ENCODE measurements at places on chromosomes 4 and X. TPM values are rescaled to one million over a fixed set of nuclear protein-coding genes. Genes with fewer than 3 reads are reported as not detected.
A peak's percentile ranks its signal among the peaks of the same experiment; 100 is the strongest.

MTNR1A gene
- total RNA-seq = not detected

SCD5 gene
- 0.63 TPM for total RNA-seq

LINC00632 gene
- total RNA-seq = 5.8 TPM

KIF4A gene
- total RNA-seq = 19.4 TPM

CYTL1 gene
- not detected for total RNA-seq

DNA sequence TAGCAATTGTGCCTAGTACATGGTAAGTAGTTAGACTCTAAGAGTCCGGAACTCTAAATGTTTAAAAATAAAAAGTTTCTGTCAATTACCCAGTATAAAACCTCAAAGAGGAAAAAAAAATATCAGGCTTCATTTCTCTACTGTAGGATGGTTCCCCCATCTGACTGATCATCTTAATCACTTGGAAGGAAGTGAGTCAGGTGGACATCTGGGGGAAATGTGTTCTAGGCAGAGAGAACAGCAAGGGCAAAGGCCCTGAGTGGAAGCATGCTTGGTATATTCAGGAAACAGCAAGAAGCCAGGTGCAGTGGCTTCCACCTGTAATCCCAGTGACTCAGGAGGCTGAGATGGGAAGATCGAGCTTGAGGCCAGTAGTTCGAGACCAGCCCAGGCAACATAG, 2.9 kb upstream of the EIF1AX start:
- peaks cover 18% of the 10 kb centered on the region for H3K36me3 ChIP-seq
- no peaks in the 10 kb centered on the region for H3K27me3 ChIP-seq
- peak overlapping the region; percentile 29 for H3K27ac ChIP-seq
- H3K4me1 ChIP-seq = peaks cover 13% of the 10 kb centered on the region
- no peak for DNase-seq

- H3K4me1 ChIP-seq = peaks cover 49% of the 10 kb centered on the region
- DNase-seq = peak; percentile 70
- H3K4me3 ChIP-seq = peak overlapping the region; percentile 95
- peaks cover 49% of the 10 kb centered on the region for H3K36me3 ChIP-seq
- H3K27me3 ChIP-seq = no peaks in the 10 kb centered on the region
- H3K27ac ChIP-seq = peak overlapping the region; percentile 99
These were observed 792 bp downstream of the PPID start for GRCh38 chr4:158722291-158722916.

DNA sequence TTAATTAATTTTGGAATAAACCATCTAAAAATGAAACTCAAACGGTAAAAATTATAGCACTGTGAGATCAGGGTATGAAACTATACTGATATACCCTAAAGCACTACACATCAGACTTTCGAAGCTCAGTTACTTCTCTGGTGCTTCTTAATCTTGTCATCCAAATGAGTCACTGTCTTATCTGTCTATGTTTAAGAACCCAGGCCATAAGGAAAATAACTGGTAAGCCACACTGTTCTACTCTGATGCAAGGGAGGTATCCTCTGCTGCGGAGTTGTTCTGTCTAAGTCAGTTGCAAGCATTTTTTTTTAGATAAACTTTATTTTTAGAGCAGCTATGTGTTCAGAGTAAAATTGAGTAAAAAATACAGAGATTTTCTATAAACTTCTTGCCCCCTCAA, 830.8 kb upstream of the POU3F4 start:
- no peak overlapping the region for H3K4me3 ChIP-seq
- no peak overlapping the region for H3K27ac ChIP-seq
- no peaks in the 10 kb centered on the region for H3K27me3 ChIP-seq
- no peak for DNase-seq

- H3K27ac ChIP-seq = no peak overlapping the region
- H3K4me1 ChIP-seq = peaks cover 5% of the 10 kb centered on the region
- H3K4me3 ChIP-seq = no peak overlapping the region
- no peak for DNase-seq
These were observed 99.1 kb upstream of the TLR2 start for GRCh38 chr4:153585026-153585425.

DNA sequence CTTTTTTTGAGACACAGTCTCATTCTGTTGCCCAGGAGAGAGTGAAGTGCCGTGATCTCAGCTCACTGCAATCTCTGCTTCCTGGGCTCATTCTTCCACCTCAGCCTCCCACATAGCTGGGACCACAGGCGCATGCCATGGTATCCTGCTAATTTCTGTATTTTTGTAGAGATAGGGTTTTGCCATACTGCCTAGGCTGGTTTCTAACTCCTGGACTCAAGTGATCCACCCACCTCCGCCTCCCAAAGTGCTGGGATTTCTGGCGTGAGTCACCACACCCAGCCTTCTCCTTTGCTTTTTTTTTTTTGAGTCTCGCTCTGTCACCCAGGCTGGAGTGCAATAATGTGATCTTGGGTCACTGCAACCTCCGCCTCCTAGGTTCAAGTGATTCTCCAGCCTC, 94.1 kb downstream of the PDS5A start:
- H3K27me3 ChIP-seq = no peaks in the 10 kb centered on the region
- H3K36me3 ChIP-seq = peaks cover 64% of the 10 kb centered on the region
- peak overlapping the region; percentile 41 for H3K27ac ChIP-seq
- H3K4me1 ChIP-seq = peaks cover 9% of the 10 kb centered on the region
- H3K4me3 ChIP-seq = no peak overlapping the region
- no peak for DNase-seq

GRCh38 chrX:27660878-27661277, 70.7 kb downstream of the DCAF8L2 start:
- H3K27ac ChIP-seq = no peak overlapping the region
- H3K36me3 ChIP-seq = no peaks in the 10 kb centered on the region
- H3K4me1 ChIP-seq = no peaks in the 10 kb centered on the region
- H3K4me3 ChIP-seq = no peak overlapping the region
- no peaks in the 10 kb centered on the region for H3K27me3 ChIP-seq

- H3K4me3 ChIP-seq = no peak overlapping the region
- H3K27ac ChIP-seq = no peak overlapping the region
- no peak for DNase-seq
- H3K36me3 ChIP-seq = no peaks in the 10 kb centered on the region
- H3K27me3 ChIP-seq = no peaks in the 10 kb centered on the region
These were observed 546.6 kb downstream of the PCDH18 start for GRCh38 chr4:136985683-136986082.

- DNase-seq = no peak
- H3K36me3 ChIP-seq = no peaks in the 10 kb centered on the region
- H3K27me3 ChIP-seq = peaks cover 46% of the 10 kb centered on the region
- peaks cover 6% of the 10 kb centered on the region for H3K4me1 ChIP-seq
- no peak overlapping the region for H3K4me3 ChIP-seq
- no peak overlapping the region for H3K27ac ChIP-seq
These were observed 11.5 kb downstream of the PRDM8 start for GRCh38 chr4:80208610-80209339.

DNA sequence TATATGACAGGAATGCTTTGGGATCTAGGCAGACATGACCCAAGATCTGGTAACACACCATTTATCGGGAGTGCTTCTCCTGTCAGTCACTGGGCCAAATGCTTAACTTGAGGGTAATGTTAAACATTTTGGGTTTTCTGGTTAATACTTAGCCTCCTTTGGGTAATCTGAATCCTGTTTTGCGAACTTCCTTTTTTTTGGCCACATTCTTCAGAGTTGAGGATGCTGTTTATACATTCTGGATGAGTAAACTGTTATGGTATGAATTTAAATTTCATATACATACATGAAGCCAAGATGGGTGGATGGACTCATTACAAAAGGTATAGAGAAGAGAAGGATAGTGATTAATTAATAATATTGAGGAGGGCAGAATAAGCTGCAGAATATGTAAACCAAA, 36.1 kb downstream of the MID1IP1 start:
- no peak overlapping the region for H3K4me3 ChIP-seq
- H3K27ac ChIP-seq = no peak overlapping the region
- no peaks in the 10 kb centered on the region for H3K4me1 ChIP-seq
- peaks cover 4% of the 10 kb centered on the region for H3K27me3 ChIP-seq
- no peak for DNase-seq
- H3K36me3 ChIP-seq = no peaks in the 10 kb centered on the region

- H3K4me3 ChIP-seq = peak overlapping the region; percentile 82
- peaks cover 10% of the 10 kb centered on the region for H3K4me1 ChIP-seq
- DNase-seq = no peak
- H3K27ac ChIP-seq = no peak overlapping the region
- H3K27me3 ChIP-seq = peaks cover 27% of the 10 kb centered on the region
These were observed 1.1 kb downstream of the CFAP299 start for GRCh38 chr4:80336582-80336981.

GRCh38 chr4:3516836-3517730, 15.1 kb downstream of the LRPAP1 start:
- H3K4me1 ChIP-seq = no peaks in the 10 kb centered on the region
- no peak for DNase-seq
- H3K4me3 ChIP-seq = no peak overlapping the region
- H3K27ac ChIP-seq = no peak overlapping the region
- no peaks in the 10 kb centered on the region for H3K27me3 ChIP-seq
- peaks cover 40% of the 10 kb centered on the region for H3K36me3 ChIP-seq

DNA sequence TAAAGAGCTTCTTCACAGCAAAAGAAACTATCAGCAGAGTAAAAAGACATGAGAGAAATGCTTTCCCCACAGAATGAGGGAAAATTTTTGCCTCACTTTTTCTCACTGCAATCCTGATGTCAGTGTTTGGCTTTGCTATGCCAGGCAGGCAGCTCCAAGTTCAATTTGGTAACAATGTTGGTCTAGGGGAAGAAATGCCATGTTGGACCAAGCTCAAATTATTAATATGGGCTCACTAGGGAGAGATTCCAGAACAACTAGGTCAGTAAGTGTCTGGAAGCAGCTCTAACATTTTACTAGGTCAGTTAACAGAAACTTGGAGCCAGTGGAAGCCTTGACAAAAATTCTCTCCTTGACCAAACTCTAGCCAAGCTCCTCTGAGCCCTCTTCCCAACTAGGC, 95.4 kb downstream of the NAF1 start:
- H3K36me3 ChIP-seq = no peaks in the 10 kb centered on the region
- no peak overlapping the region for H3K4me3 ChIP-seq
- DNase-seq = no peak
- no peak overlapping the region for H3K27ac ChIP-seq
- no peaks in the 10 kb centered on the region for H3K27me3 ChIP-seq

All from activated CD4-positive, alpha-beta T cell treated with anti-CD3 and anti-CD28 coated beads, Interleukin-2, amount 10 ng/mL, durations not matched to agents 24 days and 14 days (primary cell).